ENCODE measurements at places on chromosomes 6 and 20.
A peak's percentile ranks its signal among the peaks of the same experiment; 100 is the strongest.

- no peak for DNase-seq
Measured at GRCh38 chr6:165922309-165922794, 245.3 kb downstream of the TBXT start.

- DNase-seq, result no peak
Measured at GRCh38 chr6:78910010-78910409, 42.7 kb downstream of the IRAK1BP1 start.

DNA sequence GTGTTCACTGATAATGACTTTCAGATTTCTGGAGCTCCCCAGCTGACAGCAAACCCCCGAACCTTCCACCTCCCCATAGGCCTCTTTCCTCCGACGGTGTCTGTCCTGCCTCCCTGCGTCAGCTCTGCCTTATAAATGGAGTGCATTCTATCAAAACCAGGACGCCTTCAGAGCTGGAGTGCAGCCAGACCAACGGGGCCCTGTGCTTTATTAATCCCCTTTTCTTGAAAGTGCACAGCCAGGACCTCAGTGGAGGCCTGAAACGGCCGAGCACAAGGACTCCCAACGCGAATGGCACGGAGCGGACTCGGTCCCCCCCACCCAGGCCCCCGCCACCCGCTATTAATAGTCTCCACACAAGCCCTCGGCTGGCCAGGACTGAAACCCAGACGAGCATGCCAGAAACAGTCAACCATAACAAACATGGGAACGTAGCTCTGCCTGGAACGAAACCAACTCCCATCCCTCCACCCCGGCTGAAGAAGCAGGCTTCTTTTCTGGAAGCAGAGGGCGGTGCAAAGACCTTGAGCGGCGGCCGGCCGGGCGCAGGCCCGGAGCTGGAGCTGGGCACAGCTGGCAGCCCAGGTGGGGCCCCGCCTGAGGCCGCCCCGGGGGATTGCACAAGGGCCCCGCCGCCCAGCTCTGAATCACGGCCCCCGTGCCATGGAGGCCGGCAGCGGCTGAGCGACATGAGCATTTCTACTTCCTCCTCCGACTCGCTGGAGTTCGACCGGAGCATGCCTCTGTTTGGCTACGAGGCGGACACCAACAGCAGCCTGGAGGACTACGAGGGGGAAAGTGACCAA, 42.3 kb upstream of the NAA20 start:
- DNase-seq, result peak; percentile 70

DNA sequence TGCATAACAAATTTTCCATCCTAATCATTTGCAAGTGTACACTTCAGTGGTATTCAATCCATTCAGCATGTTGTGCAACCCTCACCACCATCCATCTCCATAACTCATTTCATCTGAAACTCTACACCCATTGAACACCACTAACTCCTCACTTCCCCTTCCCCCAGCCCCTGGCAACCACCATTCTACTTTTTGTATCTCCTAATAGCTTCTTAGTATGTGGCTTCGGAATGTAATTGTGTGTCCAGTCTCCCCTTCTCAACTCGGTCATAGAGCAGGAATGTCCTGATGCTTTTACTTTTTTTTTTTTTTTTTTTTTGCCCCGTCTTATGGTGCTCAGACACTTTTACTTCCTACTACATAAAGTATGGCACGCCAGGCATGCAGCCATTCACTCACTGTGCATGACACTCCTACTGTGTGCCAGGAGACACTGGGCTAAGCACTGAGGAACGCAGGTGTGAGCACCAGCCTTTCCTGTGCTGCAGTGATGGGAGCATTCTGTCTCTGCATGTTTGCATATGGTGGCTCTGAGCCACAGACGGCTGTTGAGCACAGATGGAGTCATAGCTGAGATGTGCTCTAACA, 15.3 kb downstream of the HCK start:
- no peak for DNase-seq

DNA sequence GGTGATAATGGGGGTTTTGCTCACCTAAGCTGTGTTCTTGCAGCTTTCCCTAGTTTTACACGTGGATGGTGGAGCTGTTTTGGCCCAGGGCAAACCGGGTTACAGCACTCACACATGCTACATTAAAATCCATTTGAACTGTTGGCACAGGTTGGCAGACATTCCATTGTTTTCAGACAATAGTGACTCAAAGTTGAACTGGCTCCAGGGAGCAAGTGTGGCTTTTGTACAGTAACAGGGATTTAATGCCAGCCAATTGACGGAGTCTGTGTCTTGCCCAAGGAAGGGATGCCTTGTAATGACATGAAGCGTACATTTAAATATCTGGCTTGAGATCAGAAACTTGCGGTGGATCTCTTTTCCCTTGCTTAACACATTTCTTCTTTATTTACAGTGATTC, 183.1 kb downstream of the DTNBP1 start:
- no peak for DNase-seq

GRCh38 chr6:1611322-1611571, 1.5 kb downstream of the FOXC1 start:
- DNase-seq, result no peak

DNA sequence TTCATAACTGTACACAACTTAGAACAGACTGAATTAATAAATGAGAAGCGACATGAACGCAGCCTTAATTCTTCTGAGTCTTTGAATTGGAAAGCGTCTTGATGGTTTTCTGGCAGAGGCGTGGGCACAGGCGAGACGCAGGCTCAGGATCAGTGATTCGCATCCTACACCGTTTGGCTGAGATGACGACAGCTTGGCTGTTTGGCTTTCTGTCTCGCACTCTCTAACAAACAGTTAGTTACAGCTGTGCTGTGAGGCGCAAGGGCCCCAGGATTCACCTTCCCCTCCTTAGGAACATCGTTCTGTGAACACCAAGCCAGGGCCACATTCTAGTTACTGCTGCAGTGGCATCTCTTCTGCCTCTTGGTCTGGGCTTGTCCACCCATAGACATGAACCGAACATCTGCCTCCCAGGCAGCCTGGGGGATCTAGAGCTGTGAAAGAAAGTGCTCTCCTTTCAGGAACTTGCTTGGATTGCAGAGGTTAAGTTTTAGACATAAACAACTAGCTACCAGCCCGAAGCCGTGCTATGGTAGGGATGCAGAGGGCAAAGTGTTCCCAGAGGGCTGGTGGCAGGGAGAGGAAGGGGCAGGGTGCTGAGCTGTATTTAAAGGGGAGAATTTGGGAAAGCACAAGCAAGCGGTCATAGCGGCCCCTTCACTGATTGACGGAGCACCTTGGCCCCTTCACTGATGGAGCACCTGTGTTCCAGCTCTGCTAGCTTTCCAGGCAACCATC, 49.6 kb downstream of the TCP11 start:
- DNase-seq, result no peak

DNA sequence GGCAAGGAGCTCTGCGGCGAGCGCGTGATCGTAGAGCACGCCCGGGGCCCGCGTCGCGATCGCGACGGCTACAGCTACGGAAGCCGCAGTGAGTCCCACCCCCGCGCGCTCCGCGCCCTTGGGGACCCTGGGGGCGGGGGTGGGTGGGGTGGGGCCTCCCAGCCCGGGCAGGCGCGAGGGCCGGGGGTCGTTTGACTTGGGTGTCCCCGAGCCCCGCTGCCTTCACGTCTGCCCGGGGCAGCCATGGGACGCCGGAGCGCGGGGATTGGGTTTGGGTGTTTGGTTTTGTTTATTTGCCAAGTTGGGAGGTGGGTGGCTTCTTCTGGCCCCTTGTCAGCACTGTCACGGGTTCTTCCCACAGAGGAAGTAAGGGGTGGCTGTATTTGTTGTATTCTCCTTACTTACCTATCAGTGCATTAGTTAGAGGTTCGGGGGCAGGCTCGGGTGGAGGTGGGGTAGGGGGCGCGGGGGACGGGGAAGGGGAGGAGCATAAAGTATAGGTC, 777 bp downstream of the SRSF6 start:
- DNase-seq, result no peak

- no peak for DNase-seq
Measured at GRCh38 chr20:49579195-49579594, 11.3 kb upstream of the PTGIS start.

GRCh38 chr6:89385156-89385667, 26.9 kb downstream of the RRAGD start:
- DNase-seq, result no peak

- no peak for DNase-seq
Measured at GRCh38 chr6:139553916-139554315, 179.5 kb upstream of the CITED2 start.

GRCh38 chr6:168278904-168279303, 40.7 kb downstream of the DACT2 start:
- DNase-seq, result no peak

DNA sequence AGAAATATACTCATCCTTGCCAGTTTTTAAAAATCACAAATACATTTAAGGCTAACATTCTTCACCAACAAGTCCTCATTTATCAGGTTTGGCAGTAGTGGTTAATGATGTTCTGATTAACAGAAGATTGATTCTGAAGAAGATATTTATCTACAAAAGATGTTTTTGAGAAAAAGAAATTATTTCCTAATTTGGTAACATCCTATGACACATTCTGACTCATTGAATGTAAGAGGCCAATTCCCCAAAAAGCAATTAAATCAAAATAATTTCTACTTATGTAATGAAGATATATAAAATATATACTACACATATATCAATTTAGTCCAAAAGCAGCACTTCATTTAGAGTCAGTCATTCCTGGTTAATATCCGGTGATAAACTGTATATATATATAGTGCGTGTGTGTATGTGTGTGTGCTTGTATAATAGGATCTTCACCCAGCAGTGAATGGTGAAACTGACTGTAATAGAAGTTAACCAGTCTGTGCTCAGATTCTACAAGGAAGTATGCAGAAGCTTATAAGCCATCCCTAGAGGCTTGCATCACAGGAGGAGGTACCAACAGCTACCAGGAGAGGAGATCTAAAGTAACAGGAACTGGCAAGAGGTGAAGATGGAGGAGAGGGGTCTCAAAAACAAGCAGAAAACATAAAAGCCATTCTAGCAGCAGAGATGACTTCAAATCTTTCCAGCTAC, 82.9 kb upstream of the MARCKS start:
- DNase-seq, result no peak

DNA sequence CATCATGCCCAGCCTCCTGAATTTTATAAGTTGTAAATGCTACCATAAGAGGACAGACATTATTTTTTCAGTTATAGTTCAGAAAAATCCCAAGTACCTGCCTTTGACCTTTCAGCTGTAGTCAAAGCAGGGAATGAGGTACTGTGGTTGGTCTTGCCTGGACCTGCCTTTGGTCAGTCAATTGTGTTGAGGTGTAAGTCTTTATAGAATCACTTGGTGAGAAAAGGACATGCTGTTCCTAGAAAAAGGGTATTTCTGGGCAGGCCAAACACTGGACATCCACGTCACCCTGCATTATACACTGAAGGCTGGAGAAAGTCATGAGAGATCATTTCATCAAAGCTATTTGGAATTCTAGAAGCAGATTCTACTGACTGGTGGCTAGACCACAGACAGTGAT, 40.3 kb downstream of the PEX7 start:
- DNase-seq, result no peak

GRCh38 chr6:47360388-47360787, 50.7 kb upstream of the TNFRSF21 start:
- no peak for DNase-seq

DNA sequence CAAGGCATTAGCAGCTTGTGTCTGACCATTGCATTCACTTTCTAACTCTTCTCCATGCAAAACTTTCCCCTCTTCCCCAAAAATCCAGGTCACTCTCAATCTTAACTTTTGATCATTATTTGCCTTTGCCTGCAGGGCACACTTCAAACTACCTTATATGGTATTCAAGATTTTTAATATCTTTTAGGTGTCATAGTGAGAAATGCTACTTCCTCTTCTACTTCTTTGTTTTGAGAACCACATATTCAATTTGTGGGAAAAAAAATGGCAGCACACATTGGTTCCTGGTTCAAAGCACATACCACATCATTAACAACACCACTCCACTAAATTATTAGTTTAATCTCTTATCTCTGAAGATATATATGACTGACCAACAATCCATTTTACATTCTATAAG, 1267.0 kb upstream of the CITED2 start:
- DNase-seq, result no peak

GRCh38 chr20:6767536-6768227, at the start of gene BMP2:
Gene BMP2, plus strand, starts transcription at chr20:6767686. Its CDS starts 2,441 bp downstream, at chr20:6770127.
- no peak for DNase-seq

DNA sequence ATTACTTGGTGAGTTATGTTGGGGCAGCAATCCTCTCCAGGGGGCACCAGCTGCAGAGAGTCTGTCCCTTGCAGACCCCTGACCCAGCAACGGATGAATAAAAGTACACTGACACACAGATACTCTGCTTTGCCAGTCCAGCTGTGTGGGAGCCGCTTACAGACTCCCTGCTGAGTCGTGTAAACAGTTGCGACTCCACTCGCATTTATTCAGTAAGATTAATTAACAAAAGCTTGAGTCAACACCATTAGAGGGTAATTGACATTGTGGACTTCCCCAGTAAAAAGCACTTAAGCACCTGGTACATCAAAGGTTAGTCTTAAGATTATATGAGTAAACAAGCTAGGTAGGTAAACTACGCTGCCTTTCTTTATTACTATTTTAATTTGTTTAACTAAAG, 92.0 kb upstream of the TMEM181 start:
- DNase-seq, result no peak

GRCh38 chr6:21902628-21903169, 309.1 kb downstream of the SOX4 start:
- DNase-seq, result no peak

- DNase-seq, result no peak
Measured at GRCh38 chr6:78251931-78252330, 599.1 kb downstream of the MEI4 start.

GRCh38 chr6:5028921-5029320, 25.1 kb upstream of the RPP40 start:
- no peak for DNase-seq

DNA sequence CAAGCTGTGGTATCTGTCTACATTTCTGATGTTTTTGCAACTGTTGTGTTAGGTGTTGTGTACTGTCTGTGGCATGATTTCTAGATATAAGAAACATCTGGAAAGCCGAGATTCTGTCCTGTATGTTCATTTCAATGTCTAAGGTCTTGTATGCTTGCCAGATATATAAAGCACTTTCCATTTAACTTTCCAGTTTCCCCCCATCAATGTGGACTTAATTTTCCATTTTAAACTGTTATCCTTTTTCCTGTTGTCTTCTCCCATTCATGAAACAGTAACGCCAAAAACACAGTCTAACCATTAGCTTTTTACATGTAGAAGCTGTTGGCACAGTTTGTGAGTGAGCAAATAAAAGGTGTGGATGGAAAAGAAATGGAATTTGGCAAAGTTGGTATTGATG, 181.6 kb downstream of the FARS2 start:
- no peak for DNase-seq

GRCh38 chr20:41249411-41250281, 67.9 kb downstream of the ZHX3 start:
- DNase-seq, result peak; percentile 48

GRCh38 chr20:25283221-25283951, 35.5 kb downstream of the PYGB start:
- DNase-seq, result no peak

DNA sequence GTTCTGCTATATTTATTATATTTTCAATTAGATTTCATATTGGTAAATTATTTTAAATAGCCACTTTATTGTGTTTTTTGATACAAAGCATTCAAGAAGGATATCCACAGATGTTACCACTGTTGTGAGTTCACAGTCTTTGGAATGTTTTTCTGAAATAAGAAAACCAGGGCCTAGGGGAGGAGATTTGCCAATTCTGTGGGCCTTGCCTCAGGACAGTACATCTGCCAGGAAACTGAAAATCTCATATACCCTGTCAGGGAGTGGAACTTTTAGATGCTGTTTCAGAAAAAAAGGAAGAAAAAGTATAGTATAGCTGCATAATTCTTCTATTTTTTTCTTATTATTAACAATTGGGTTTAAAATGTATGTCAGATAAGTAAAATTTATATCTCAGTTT, 995.9 kb upstream of the ADGRB3 start:
- DNase-seq, result no peak

All from substantia nigra (tissue), 51 donors.